ENCODE measurements at places on chromosomes 11 and 22.
A peak's percentile ranks its signal among the peaks of the same experiment; 100 is the strongest.

DNA sequence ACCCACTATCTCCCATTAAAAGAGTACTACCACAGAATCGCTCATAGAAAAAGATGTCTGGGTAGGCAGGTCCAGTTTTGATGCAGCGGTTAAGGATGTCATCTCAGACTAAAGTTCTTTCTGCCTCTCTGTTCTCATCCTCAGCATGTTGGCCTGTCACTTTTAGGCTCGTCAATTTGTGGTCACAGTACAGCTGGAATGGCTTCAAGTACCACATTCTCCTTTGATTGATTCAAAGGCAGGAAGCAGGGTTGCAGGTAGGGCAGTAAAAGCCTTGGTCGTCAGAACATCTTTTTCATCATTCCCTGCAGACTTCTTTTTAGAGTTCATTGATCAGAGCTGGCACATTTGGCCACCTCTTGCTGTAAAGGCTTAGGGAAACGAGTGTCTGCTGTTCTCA, 28.7 kb downstream of the SDHD start:
- DNase-seq: no peak

DNA sequence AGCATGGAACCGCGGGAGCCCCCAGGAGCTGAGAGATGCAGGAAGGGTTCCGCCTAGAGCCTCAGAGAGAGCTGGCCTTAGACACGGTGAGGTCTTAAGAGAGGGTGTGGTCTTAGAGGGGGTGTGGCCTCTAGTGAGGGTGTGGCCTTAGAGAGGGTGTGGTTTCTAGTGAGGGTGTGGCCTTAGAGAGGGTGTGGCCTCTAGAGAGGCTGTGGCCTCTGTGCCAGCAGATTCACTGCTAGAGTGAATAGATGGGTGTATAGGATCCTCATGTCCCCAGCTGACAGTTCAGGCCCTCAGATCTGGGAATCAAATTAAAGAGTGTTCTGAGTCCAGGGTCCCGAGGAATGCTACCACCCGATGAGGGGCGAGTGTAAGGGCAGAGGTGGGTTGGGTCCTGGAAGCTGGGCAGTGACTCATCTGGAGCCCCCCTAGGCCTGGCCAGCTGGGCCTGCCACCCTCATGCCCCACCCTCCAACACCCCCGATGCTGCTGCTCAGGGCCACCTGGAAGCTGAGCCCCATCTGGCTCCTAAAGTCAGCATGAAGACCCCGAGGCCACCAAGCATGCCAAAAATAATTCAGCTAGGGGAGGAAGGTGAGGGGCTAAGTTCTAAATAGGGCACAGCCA, 49.5 kb downstream of the IGF2 start:
- no peak for DNase-seq

DNA sequence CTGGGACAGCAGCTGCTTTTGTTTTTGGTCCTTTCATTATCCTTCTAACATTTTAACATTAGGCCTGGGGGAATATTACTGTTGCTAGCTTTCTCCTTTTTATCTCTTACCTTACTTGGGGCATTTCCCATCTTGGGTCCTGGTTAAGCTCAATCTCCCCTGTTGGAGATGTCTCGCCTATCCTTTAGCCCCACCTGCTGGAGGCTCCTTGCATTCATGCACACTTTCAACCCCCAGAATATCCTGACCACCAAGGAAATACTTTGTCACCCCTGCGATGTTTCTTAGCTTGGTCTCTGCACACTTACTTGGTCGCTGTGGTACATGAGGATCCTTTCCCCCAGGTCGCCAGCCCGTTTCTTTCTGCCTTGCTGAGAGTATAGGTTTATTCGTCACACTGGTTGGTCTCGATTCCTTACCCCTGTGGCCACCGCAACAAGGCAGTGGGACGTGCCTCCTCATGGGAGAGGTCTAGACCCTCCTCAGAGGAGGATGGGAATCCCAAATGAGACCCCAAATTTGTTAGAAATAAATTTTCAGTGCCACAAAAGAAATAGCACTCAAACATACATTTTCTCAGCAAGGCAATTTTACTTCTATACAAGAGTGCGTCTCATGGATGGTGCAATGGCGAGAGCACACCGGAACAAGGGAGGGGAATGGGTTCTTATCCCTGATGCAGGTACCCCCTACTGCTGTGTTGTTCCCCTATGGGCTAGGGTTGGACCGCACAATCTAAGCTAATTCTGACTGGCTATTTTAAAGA, 5.4 kb upstream of the TXN2 start:
- DNase-seq: no peak

- DNase-seq: no peak
These were observed 577 bp upstream of the DKK3 start for GRCh38 chr11:12008790-12009616.

DNA sequence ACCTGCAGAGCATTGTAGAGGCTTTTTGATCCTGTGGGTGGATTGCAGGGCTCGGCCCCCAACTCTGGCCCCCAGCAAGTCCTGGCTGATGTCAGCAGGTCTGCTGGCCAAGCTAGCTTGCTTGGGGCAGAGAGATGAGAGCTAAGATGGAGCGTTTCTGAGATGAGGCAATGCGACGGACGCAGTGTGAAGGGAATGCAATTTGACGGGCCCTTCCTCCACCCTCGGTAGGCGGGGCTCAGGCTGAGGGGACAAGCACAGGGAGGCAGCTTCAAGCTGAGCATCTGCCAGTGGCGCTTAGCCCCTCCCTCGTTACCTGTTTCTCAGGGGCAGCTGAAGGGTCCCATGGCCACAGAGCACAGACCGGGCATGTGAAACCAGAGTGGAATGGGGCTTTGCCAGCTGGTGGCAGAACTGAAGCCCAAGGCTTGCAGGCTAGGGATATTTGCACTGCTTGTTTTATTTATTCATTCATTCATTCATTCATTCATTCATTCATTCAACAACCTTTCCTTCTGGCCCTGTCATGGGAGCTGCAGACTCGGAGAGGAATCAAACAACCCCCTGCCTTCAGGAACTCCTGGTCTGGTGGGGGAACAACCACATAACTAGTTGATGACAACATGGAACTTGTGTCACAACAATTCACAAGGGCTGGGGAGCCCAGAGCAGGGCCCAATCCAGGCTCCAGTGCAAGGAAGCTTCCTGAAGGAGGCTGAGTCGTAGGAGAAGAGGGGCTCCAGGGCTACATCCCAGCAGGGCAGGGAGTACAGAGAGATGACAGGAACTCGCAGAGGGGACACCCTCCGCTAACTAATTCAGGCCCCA, 66.8 kb downstream of the THAP12 start:
- DNase-seq: no peak

GRCh38 chr11:130947889-130948288, 31.6 kb upstream of the SNX19 start:
- DNase-seq: no peak

GRCh38 chr11:68542617-68543016, 82.1 kb downstream of the PPP6R3 start:
- peak; percentile 27 for DNase-seq

- DNase-seq: no peak
These were observed 1176.4 kb downstream of the BRD1 start for GRCh38 chr22:48651036-48651890.

DNA sequence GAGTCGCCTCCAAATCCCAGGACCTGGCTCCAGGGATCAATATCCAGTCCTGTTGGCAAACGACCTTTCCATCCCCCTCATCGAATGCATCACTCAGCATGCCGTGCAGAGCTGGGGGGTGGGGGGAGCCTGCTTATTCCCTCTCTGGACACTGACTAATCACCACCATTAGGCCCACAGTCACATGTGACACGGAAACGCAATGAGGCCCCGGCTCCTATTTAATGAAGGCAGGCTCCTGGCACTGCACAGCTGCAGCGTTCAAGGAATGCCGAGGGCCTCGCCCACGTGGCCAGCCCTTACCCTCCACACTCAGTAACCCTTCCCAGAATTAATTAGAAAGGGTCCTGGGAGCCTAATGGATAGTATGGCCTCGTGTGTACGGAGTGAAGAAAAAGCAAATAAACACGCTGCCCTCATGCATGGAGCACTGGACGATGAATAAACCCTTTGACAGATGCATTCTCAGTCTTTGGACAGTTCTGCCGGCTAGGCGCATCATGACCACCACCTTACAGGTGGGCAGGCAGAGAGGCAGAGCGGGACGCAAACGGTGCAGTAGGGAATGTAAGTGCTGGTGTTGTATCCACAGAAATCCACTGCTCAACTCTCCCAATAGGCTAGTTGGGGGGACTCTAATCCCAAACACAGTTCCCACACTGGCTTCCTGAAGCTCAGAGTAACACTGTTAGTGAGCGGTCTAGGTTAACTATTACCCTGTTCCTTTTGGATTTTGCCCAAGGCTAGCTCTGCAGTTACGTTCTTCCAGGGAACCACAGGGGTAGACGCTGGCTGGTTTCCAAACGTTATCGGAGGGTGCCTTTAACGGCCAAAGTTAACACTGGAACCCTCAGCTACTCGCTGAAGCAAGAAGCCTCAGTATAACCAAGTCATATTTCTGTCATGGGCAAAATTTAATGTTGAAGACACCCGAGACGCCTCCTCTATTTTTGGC, 490.1 kb downstream of the OPCML start:
- no peak for DNase-seq

- no peak for DNase-seq
These were observed 75.2 kb downstream of the RTL6 start for GRCh38 chr22:44422746-44423380.

GRCh38 chr11:210122-210802, 2.8 kb downstream of the RIC8A start:
- no peak for DNase-seq

GRCh38 chr11:20363149-20363499, 390 bp upstream of the HTATIP2 start:
- no peak for DNase-seq

DNA sequence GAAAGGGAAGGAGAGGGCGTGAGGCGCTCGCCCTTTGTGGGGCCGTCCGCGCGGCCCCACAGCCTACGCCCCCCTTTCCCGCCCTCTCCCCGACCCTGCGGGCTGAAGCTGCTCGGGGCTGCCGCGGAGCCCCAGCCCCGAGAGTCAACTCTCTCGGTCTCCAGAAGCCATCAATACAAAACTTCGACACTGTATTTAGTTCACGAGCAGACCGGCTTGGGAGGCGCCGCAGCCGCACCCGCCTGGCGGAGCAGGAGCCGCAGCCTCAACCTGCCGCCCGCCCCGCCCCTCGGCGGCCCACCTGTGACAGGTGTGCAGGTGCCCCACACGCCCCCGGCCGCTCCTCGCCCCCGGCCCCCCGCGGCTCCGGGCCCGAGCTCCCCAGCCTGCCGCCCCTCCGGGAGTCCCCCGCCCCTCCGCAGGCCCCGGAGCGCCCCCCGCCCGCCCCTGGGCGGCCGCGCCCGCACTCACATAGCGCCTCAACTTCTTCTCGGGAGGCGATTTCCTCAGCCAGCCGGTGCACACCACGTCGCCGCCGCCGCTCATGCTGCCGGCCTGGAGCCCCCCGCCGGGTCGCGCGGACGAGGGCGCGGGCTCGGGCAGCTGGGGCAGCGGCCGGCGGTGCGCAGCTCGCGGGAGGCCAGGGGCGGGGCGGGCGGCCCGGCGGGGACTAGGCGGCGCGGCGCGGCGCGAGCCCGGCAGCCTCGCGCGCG, at the start of gene GAB2:
Gene GAB2 (minus strand): TSS at position 646 of the 713 bp plus-strand sequence. CDS start 100 bp downstream, at position 546.
- DNase-seq: no peak

DNA sequence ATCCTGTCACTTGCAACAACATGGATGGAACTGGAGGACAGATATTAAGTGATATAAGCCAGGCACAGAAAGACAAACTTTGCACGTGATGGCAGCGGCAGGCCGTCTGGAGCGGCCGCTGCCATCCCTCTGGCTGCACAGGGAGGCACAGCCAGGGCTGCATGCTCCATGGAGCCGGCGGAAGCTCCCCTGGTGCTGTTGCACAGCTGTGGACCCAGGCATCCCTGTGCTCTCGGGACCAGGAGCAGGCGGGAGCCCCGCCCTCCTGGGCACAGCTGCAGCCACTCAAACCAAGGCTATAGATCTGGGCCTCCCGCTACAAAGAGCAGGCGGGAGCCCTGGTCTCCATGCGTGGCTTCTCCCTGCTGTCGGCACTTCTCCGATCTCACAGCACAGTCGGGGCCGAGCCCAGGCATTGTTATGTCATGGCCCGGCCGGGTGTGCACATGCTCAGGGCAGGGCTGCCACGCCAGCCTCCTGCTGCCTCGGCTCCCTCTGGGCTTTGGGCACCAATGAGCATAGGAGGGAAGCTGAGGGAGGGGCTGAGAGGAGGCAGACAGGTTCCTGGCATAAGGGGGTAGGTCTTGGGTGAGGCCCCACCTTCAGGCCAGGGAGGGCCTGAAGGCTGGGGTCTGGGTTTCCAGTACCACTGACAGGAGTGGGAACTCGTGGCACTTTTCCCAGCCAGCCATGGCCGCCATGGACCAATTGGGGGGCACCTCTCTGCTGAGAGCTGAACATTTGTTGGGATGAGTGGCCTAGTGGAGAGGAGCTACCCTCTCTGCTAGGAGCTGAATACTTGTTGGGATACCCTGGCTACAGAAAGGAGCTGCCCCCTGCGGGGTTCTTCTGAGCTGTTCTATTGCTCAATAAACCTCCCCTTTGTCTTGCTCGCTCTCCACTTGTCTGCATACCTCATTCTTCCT, 16.7 kb downstream of the RRP8 start:
- DNase-seq: no peak

GRCh38 chr11:130847517-130847916, 68.8 kb downstream of the SNX19 start:
- peak; percentile 46 for DNase-seq

Data from HS-27A (cell line).